ENCODE measurements at places on chromosomes 16 and 17.

- no peak for DNase-seq
Observed at GRCh38 chr16:5354645-5355044, 257.1 kb upstream of the EEF2KMT start.

GRCh38 chr16:49183911-49184310 is 97.7 kb downstream of the CBLN1 start:
- no peak for DNase-seq

DNA sequence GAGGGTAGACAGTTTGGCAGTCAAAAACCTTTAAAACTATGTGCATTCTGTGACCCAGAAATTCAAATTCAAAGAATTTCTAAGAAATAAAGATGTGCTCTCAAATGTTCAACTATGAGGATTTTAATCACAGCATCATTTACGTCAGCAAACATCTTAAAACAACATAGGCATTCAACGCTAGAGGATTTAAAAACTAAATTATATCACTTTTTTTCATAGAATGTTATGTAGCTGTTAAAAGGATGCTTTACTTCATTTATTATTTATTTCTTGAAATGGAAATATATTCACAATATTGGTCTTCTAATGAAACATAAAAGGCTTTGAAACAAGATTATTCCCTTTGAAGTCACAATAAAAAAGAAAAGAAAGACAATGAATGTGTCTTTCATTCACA is 3.6 kb downstream of the GLP2R start:
- DNase-seq, result no peak

GRCh38 chr16:119295-119694 is 19.2 kb downstream of the NPRL3 start:
- no peak for DNase-seq

GRCh38 chr17:73976147-73976546 is 227.3 kb upstream of the RPL38 start:
- DNase-seq, result no peak

DNA sequence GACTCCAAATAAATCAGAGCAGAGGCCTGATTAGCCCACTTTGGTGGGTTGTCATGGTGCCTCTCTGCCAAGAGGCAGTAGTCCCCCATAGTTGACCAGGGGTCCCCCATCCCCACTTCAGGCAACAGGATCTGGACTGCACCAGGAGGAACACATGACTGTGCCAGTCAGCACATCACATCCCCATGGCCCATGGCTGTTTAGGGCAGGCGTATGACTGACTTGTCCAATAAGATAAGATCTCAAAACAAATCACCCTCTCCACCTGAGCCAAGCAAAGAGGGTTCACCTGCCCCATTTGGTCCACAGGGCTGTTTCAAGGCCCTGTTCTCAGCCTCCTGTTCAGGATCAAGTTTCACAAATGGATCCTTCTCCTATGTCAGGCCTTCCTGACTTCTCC is 93.3 kb downstream of the C16orf78 start:
- no peak for DNase-seq

DNA sequence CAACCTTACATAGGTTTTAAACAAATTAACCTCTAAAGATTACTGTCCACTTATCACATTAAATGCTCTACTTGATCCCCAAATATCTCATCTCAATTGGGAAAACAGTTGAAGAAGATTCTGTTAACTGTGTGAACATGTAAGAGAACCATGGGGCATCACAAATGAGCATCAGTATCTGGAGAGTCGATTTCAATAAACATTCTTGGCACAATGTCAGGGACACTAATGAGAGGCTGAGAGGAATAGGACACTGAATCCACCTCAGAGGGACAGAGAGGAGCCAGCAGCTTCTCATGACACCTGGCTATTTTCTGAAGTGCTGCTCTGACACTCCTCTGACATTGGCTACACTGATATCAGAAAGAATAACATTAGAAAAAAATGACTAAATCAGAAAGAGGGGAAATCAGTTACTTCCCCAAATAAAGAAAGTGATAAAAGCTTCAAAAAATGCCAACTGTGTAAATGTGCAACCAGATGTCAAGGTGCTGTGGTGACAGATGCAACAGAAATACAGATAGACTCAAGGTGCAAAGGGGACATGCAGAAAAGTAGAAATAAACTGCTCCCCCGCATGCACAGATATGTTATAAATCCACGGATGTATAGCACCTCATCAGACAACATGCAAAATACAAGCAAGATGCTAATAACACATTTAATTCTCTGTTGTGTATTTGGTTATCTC is 67.4 kb downstream of the SNX11 start:
- no peak for DNase-seq

GRCh38 chr17:29129731-29130130 is 50.5 kb downstream of the MYO18A start:
- no peak for DNase-seq

DNA sequence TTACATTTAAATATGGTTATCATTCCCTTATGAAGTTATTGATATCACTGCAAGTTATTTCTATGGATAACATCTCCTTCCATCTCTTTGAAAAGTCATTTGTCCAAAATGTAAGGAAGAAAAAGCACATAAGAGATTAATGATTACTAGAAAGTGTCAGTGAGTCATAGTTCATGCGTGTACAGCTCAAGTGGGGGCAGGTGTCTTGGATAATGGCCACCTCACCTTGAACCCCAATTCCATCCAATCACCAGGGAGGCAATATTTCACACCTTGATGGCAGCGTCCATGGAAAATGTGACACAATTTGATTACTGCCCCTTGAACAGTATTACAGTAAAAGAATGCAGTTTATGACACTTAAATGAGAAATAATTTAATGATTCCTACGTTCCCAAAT is 358.3 kb upstream of the SOX9 start:
- no peak for DNase-seq

DNA sequence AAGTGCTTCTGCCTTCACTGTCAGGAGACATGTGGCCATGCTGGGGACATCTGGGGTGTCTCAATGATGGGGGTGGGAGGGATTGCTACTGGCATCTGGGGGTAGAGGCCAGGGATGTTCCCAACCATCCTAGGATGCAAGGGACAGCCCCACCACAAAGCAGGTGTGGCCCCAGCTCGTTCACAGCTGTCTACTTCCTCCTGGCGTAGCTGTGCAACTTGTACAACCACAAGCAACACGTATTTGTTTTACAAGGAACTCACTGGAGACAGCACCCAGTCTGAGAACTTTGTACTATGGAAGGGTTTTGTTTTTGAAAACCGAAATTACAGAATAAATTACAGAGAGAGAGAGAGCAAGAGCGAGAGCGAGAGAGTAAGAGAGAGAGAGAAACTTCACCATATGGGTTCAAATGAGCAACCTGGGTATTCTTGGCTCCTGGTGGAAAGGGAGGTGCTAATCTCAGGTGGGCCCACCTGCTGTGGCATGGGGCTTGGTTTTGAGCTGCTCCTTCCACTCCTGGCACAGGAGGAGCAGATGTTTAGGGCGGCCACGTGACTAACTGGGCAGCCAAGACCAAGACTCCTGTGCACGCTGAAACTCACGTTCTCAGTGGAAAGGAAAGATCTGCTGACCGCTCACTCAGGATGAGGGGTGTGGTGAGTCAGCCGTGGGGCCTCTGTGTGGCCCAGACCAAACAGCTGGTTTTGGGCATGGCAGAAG is 17.5 kb upstream of the TNFRSF13B start:
- no peak for DNase-seq

GRCh38 chr16:49158029-49158642 is 123.5 kb downstream of the CBLN1 start:
- no peak for DNase-seq

DNA sequence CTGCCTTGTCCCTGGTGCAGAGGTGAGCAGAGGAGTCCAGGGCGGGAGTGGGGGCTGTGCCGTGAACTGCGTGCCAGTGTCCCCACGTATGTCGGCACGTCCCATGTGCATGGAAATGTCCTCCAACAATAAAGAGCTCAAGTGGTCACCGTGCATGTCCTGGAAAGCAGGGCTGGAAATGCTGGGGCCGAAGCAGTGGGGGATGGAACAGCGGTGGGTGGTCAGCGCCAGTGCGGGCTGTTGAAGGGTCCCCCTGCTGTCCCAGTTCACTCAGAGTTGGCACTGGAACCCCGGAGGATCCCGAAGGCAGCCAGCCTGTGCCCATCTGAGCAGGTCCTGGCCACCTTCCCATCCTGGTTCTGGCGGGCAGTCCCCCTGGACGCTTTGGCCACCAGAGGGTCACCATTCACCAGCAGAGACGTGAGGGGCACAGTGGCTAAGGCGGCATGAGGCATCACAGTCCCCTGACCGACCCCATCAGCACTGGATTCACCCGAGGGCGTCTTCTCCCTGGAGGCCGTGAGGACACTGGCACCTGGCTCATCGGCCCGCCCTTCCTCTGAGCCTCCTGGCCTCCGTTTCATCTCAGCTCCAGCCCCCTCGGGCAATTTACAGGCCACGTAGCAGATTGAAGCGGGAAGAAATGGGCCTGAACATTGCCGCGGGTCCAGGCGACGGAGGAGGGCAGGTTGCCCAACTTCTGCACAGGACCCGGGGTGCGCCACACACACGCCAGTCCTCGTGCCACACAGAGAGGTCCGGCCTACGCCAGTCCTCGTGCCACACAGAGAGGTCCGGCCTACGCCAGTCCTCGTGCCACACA is 10.1 kb downstream of the GCGR start:
- no peak for DNase-seq

- DNase-seq, result no peak
Observed at GRCh38 chr16:1013593-1013900, 32.0 kb downstream of the SOX8 start.

- no peak for DNase-seq
Observed at GRCh38 chr17:79073706-79074088, 927 bp upstream of the ENGASE start.

- DNase-seq, result no peak
Observed at GRCh38 chr16:74868501-74868900, 93.9 kb upstream of the FA2H start.

DNA sequence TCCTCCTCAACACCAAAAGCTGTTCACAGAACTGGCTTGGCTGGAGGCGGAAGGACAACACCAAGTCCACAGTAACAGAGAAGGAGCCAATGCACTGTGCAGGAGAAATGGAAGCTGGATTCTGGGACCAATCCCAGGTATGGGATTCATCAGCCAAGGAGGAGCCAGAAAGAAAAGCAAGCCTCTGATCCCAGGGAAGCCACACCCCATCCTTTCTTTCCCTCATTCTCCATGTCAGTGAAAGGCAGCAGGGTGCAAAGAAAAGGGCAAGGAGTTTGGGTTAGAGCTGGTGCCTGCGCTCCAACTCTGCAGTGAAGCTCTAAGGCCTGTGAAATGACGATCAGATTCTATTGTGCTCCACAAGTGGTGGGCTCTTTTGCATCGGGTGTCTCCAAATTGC is 11.0 kb downstream of the DCAKD start:
- DNase-seq, result no peak

GRCh38 chr17:47739150-47739549 is 6.1 kb downstream of the TBX21 start:
- DNase-seq, result no peak

DNA sequence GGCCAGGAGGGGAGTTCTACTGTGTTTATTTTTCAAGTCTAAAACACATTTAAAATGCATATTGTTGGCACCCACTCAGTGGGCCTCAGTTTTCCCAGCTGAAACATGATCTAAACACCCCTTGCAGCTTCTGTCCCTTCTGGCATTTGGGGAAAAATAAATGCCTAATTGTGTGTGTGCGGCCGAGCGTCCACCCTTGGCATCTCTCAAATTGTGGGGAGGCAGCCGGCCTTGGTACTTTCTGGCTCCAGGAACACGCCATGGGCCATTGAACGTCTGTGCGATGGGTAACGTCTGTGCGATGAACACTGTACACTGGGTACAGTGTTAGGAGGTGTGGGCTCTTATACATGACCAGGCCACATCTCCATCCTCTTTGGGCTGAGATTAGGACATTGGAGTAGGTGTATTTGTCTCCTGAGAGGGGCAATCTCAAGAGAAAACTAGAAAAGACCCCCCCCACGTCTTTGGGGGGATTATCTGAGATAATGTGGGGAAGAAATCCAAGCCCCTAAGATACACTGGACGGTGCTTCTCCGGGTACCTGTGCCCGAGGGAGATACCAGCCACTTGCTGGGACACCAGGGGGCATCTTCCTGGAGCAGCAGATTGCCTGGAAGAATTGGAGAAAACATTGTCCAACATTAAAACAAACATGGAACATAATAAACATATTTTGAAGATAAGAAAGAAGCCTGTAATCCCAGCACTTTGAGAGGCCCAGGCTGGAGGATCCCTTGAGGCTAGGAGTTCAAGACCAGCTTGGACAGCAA is 54.9 kb downstream of the RAB11FIP4 start:
- DNase-seq, result no peak

- DNase-seq, result no peak
Observed at GRCh38 chr17:28747051-28747691, 3.4 kb downstream of the TRAF4 start.
